H7 (cell line): ENCODE measurements at places on chromosomes 6 and 20.
A peak's percentile ranks its signal among the peaks of the same experiment; 100 is the strongest.

DNA sequence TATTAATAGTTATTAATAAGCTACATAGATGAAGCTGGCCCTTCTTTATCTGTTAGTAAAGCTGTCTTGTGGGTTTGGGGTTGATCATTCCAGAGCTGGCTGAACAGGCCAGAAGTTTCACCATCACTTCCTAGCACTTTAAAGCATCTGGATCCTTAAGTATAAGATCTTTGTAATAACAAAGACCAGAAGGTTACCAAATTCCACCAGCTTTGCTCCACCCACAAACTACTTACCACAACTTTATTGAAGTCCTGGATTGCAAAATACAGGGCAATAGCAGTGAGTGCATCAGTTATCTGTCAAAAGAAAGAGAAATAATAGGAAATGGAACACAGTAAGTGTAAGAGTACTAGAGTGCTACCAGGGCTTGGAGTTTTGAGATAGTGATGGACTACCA is 33.0 kb downstream of the PIGU start:
- no peak for DNase-seq

- DNase-seq, result peak; percentile 2
These were observed 29.9 kb downstream of the GABRR2 start for GRCh38 chr6:89284963-89285735.

GRCh38 chr6:62971976-62972658 is 239.2 kb upstream of the FKBP1C start:
- no peak for DNase-seq

- no peak for DNase-seq
These were observed 434.4 kb downstream of the HAO1 start for GRCh38 chr20:7505835-7506221.

DNA sequence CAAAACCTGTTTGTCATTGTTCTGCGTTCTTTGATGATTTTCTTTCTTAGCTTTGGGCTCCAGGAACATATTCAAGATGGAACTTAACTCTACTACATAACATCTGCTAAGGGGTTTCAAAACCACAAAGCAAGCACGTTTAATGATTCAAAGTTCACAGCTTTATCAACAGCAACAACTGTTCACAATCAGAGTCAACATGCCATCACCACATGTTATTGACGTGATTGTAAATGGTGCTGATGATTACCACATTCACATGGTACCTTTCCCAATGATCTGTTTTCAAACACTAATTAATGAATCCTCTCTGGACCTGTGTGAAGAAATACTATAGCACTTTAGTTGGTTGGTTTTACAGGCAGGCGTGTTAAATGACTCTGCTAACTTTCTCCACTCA is 180.6 kb upstream of the CEP162 start:
- no peak for DNase-seq

GRCh38 chr6:54206510-54206909 is 95.3 kb downstream of the MLIP start:
- no peak for DNase-seq

GRCh38 chr20:3731944-3732326 is 550 bp upstream of the HSPA12B start:
- no peak for DNase-seq

GRCh38 chr6:45434381-45434700 is 56.6 kb upstream of the SUPT3H start:
- DNase-seq, result no peak

- DNase-seq, result no peak
These were observed 214.4 kb downstream of the PTPRK start for GRCh38 chr6:128305976-128306375.

DNA sequence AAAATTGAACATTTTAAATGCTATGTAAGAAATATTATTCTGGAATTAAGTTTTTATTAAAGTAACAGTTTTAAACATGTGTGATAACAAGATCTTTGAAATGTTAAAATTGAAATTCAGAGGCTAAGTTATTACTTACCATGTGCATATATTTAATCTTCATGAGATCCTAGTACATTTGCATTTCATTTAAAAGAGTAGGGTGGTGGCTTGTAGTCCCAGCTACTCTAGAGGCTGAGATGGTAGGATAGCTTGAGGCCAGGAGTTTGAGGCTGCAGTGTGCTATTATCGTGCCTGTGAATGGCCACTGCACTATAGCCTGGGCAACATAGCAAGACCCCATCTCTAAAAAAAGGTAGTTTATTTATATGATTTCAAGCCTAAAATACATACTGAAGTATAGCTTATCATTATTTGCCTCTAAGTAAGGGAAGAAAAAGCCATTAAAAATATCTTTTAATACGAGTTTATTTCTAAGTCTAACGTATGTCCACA is 3.0 kb downstream of the CCR6 start:
- no peak for DNase-seq

DNA sequence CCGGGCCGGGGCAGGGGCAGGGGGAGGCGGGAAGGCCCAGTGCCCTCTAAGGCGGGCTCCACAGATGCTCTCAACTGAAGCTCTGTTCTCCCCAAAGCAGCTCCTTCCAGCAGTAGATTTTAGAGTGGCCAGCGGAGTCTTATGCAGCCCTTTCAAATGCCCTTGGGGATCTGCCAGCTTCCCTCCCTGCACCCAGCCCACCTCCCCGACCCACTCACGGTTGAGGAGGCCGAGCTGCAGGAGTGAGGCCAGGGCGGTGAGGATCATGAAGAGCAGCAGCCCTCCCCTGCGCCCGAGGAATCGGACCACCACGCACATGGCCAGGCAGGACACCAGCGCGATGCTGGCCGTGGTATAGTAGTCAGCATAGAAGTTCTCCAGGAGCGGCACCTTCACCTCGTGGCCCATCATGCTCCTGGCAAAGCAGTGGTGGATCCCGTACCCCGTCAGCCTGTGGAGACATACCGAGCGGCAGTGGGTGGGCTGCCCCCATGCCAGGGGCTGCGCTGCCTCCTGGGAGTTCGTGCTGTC is 28.0 kb downstream of the PSMG4 start:
- no peak for DNase-seq

DNA sequence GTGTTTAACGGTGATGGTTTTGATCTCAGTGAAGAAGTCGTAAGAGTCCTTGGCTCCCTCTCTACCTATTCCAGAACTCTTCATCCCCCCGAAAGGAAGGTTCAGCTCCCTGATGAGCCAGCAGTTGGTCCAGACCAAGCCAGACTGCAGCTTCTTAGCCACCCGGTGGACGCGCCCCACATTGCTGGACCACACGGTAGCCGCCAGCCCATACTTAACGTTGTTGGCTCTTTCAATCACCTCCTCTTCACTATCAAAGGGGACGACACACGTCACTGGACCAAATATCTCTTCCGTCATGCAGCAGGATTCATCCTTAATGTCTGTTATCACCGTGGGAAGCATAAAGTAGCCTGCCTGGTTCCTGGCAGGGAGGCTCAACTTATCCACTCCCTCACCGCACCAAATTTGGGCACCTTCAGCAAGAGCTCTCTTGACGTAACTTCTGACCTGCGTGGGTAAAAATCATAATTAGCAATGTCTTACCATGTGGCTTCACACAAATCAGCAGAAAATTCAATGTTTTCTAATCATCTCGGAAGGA is 31.4 kb downstream of the ALDH8A1 start:
- no peak for DNase-seq

DNA sequence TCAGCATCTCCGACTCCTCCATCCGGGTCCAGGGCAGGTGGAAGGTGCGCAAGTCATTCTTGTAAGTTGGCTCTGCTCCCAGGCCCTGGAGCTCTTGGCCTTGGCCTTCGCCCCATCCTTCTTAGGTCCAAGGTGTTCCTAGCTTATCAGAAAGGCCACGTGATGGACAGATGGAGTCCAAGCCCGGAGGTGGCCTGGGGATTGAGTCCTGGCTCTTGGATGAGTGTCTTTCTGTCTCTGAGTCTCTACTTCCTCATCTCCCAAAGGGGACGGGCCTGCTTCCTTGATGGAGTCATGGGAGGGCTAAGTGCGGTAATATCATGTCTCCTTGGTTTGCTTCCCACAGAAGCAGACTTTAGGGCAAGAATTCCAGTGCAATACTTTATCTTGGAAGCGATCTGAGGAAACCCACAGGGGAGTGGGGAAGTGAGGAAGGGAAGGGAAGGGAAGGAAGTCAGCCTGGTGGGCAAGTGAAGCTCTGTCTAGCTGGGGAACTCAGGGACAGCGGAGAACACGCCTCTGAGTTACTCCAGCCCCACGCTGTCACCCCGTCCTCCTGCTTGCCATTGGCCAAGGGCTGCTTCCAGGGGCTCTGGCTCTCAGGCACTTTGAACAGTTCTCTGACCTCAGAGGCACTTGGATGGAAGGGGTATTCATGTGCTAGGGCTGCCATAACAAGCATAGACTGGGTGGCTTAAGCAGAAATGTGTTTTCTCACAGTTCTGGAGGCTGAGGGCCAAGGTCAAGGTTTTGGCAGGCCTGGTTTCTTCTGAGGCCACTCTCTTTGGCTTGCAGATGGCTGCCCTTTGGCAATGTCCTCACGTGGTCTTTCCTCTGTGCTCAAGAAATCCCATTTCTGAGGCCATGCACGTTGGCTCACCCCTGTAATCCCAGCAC is 4.8 kb downstream of the LBP start:
- no peak for DNase-seq

GRCh38 chr6:35486005-35486925 is 10.6 kb downstream of the TEAD3 start:
- DNase-seq, result peak; percentile 95

DNA sequence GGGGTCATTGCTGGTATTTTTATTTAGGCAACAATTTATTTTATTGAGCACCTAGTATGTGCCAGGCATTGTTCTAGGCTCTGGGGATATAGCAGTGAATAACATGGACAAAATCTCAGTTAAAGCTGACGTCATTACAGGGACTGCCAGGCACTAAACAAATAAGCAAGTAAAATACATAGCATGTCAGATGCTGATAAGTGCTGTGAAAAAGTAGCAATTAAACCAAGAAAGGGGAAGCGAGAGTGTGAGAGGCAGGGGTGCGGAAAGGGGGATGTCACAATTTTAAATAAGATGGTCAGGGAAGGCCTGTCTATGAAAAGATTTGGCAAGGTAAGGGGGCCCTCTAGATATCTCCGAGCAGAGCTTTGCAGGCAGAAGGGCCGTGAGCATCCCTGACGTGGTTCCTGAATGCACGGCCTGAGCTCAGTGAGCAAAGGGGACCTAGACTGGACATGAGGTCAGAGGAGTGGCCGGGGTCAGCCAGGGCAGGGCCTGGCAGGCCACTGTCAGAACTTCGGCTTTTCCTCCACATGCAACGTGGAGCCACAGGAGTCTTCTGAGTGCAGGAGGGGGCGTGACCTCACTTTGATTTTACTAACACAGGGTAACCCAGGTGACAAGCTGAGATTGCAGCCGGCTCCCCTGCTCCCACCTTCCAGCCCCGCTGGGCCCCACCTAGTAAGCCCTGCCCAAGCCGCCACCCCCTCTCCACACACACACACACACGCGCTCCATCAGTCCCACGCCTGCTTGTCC is 24.2 kb upstream of the SIRPA start:
- DNase-seq, result no peak

GRCh38 chr6:170108890-170109587 is 181.8 kb downstream of the DLL1 start:
- peak; percentile 46 for DNase-seq

GRCh38 chr20:24350923-24351368 is 118.5 kb upstream of the SYNDIG1 start:
- DNase-seq, result no peak

DNA sequence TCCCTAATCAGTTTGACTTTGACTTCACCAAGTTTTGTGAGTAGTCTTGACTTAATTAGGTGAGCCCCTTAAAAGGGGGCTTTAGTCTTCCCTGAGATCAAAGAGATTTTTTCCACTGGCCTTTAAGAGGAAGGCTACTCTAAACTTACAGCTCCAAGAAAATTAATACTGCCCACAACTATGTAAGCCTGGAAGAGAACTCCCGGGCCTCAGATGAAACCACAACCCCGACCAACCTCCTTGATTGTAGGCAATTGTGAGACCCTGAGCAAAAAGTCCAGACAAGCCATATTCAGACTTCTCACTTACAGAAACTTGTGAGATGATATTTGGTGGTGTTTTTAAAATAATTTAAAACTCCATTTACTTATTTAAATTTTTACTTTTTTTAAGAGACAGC is 18.1 kb downstream of the SNX3 start:
- DNase-seq, result no peak

- no peak for DNase-seq
These were observed 91.0 kb downstream of the GFRA4 start for GRCh38 chr20:3572151-3572550.

GRCh38 chr6:50451826-50452400 is 261.4 kb upstream of the TFAP2D start:
- DNase-seq, result no peak
